ENCODE measurements at places on chromosomes 12 and 14.

- DNase-seq = no peak
These were observed 326.1 kb downstream of the CACNA1C start for GRCh38 chr12:2378835-2379330.

GRCh38 chr12:9387450-9387849, 179.3 kb upstream of the PZP start:
- no peak for DNase-seq

DNA sequence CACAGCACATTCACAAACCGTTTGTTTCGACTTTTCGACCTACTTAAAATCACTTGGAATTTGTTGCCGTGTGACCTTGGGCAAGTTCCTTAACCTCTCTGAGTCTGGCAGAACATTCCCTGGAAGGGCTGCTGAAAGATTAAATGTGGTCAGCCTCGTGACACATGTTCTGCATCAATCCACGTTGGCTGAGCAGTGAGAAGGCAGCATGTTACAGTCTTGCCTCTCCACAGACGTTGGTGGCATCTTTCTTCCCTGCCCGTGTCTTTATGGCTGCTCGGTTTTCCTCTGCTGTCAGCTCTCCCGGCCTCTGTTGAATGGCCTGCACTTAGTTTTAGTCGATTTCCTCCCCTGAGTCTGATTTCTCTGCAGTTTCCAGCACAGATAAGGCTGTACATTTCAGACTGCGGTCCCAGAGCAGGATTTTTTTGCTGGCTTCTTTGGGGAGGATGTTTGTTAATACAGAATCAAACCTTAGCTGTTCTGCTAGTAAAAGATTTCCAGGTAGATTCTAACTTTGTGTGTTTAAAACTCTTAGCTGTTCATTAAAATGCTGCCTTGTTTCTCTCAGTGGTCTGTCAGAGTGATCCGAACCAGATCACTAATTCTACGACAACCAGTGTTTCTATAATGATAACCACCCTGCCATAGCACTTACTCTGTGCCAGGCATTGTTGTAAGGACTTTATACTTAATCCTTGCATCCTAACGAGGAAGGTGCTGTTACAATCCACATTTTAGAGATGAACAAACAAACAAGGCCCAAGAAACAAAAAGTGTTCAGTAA, 217.1 kb downstream of the CHST11 start:
- DNase-seq = no peak

GRCh38 chr12:110533607-110534006, 31.5 kb downstream of the RAD9B start:
- no peak for DNase-seq

DNA sequence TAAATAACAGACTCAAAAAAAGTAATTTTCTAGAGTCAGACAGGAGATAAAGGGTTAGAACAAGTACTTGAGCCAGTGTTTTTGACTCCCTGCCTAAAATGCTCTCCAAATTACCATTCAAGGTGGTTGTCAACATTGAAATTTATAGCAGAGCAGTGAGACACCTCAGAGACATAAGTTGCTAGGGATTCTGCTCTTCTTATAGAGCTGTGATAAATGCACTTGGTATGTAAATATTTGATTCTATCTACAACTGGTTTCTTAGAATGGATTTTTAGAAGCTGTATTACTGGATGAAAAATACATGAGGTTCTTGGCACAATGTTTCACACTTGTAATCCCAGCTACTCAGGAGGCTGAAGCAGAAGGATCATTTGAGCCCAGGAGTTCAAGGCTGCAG, 83.9 kb upstream of the OSBPL8 start:
- no peak for DNase-seq

GRCh38 chr12:7601406-7601805, 64.3 kb downstream of the APOBEC1 start:
- no peak for DNase-seq

- DNase-seq = no peak
These were observed 53.8 kb downstream of the SPTLC2 start for GRCh38 chr14:77562681-77563080.

GRCh38 chr14:68784226-68784910, 8.5 kb downstream of the ZFP36L1 start:
- DNase-seq = no peak

DNA sequence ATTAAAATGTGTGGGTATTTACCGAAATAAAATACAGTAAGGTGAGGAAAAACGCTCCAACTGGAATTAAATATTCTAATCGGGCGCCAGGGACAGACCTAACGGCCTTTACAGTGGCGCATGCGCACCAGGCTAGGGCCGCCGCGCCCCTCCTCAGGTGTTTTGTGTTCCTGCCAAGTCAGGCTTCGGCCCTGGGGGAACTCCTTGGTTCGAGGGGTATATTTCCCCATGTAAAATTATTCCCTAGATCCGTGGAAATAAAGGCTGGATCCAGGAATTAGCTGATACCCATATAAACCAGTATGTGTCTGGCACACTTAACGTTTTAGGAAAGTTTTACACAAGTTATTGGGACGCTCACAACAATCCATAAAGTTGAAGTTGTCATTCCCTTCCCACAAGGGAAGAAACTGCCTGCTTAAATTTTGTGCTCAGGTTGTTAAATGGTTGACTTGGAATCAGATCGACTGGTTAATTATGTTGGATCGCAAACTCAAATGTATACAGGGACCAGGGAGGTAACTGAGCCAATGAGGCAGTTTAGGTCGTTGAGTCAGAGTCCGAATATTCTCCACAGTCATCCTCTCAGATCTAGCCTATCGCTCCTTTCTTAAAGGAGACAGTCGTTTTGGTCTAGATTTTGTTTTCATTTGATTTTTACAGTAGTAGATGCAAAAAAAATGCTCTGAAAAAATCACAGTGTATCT, 621 bp upstream of the ANAPC7 start:
- no peak for DNase-seq

DNA sequence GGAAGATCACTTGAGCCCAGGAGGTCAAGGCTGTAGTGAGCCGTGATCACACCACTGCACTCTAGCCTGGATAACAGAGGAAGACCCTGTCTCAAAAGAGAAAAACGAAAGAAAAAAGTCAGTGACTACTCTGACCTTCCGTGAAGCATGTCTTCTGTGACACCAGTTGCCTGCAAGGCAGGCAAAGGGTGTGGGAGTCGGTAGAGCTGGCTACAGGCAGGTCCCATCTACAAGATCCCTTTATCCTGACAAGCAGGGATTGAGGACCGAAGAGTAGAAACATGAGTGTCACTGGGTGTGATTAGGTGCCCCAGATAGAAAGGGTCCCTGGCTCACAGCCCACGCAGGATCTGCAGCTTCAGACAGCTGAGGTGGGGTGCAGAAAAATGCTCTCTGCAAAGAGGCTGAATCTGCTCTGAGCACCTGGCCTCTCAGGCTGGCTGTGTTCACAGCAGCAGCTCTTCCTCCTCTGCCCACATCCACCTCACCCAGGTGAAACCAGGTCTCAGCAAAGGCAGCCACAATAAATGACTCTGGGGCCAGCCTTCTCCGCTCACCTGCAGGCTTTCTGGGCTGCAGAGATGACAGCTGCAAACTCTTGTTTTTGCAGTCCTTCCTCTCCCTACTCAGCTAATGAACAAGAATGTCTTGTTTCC, 28.6 kb upstream of the HSP90B1 start:
- no peak for DNase-seq

DNA sequence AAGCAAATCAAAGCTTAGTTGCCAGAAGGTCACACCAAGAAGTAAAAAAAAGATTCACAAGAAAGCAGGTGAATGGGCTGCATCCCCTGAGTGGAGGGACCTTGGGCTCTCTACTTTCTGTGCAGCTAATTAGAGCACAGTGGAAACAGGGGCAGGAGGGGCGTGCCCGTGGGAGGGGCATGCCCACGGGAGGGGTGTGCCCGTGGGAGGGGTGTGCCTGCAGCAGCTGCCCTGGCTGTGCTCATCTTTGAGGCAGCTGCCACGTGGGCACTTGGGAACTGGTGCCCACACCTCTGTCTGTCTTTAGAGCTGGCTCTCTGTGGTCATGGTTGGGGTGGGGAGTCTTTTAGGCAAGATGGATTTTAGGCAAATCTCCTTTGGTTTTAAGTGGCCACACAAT, 60.0 kb downstream of the EML1 start:
- DNase-seq = no peak

- no peak for DNase-seq
These were observed 52.4 kb downstream of the VCPKMT start for GRCh38 chr14:50063876-50064420.

- no peak for DNase-seq
These were observed 65.2 kb downstream of the ARL6IP4 start for GRCh38 chr12:123045678-123046077.

DNA sequence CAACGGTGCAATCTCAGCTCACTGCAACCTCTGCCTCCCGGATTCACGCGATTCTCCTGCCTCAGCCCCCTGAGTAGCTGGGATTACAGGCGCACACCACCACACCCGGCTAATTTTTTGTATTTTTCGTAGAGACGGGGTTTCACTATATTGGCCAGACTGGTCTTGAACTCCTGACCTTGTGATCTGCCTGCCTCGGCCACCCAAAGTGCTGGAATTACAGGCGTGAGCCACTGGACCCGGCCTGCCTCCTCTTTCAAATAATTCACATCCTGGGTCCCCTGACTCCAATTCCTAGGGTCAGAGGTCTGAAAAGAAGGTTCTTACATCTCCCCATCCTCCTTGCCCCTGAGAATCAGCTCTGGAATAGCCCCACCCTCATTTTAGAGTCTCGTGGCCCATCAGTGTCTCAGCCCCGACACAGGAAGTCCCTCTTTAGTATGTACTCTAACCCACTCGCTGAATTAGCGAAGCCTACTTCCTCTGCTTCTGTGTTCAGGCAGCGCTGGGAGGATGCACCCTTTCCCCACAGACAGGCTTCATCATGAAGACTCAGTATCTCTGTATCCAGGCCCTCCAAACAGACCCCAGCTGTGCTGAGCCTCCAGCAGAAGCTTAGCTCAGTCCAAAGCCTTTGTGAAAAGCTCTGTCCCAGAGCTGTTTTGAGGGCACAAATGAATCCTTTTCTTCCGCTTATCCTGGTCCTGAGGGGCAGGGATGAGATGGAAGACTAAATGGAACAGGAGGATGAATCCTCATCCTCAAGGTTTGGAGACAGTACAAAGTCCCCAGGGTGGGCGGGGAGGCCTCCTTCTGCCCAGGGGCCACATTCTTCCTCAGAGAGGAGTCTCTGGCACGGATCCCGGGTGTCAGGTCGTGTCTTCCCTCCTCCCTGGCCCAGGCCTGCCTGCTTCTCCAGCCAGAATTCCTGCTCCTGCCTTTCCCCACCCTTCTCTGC, 3.5 kb downstream of the LPAR5 start:
- no peak for DNase-seq

- DNase-seq = no peak
These were observed 3.2 kb downstream of the NTN4 start for GRCh38 chr12:95787274-95787818.

DNA sequence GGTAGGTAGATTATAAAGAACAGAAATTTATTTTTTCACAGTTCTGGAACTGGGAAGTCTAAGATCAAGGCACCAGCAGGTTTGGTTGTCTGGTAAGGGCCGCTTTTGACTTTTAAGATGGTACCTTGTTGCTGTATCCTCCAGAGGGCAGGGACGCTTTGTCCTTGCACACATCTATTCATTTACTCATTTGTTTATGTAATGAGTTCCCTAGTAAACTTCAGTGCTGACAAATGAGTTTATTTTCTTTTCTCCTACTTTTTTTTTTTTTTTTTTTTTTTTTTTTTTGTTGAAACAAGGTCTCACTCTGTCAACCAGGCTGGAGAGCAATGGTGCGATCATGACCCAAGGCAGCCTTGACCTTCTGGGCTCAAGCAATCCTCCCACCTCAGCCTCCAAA, 195.7 kb downstream of the FBXL14 start:
- no peak for DNase-seq

Data from thoracic aorta (tissue), 2 donors.